Stimulated activated CD4-positive, alpha-beta T cell treated with anti-CD3 and anti-CD28 coated beads, Interleukin-15, amount 100 ng/mL, for 1 hour (primary cell): ENCODE measurements at places on chromosomes 12 and 14.

GRCh38 chr12:127760996-127761395 lies 506.0 kb upstream of the TMEM132C start:
- DNase-seq: no peak

GRCh38 chr14:39555749-39556148 lies 123.5 kb upstream of the FBXO33 start:
- DNase-seq: no peak

GRCh38 chr12:3205742-3206519 lies 128.8 kb downstream of the TSPAN9 start:
- no peak for DNase-seq

DNA sequence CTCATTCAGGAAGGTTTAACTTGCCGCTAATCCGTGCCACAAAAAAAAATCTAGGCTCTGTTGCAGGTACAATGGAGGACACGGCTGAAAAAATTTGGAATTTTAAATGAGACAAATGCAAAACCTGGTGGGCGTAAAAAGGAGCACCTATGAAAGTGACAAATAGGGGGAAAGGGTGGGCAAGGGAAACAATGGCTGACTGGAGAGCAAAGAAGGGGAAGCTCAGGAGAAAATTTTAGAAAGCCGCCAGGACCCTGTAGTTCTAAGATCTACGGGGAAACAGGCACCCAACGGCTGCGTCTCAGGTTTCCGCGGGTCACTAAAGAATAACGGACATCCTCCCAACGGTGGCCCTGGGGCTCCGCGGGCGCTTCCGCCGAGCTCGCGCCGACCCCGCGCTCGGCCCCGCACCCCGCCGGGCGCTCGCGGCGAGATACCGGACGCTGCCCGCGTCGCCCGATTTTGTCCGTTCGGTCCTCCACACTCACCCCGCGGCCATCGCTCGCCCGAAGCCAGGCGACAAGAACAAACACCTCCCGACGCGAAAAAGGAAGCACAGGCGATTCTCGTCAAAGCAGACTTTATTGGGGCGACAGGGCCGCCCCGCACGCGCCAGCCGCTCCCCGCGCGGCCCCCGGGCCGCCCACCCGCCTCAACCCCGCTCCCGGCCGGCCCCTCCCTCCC lies 1.1 kb upstream of the YY1 start:
- no peak for DNase-seq

DNA sequence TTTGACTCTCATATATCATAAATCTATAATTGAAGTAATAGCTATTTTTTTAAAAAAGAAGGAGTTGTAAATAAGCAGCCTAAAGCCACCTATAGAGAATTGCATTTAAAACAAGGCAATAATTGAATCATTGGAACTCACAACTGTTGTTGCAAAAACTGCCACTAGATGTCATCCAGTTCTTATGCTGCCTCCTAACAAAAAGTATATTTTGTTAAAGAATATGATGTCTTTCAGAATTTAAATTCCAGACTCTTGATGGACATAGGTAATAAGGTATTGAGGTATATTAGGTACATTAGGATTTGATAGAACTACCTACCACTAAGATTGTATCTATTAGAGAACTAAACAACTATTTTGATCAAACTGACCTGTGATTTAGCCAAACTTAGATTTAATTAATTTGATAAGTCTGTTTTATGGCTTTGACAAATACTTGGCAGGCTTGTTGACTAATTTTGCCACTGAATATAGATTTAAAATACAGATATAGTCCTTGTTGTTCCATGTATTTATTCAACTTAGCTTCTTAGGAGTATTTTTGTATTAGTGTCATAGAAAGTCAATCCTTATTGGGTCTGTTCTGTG lies 401.4 kb downstream of the RPL10L start:
- no peak for DNase-seq

DNA sequence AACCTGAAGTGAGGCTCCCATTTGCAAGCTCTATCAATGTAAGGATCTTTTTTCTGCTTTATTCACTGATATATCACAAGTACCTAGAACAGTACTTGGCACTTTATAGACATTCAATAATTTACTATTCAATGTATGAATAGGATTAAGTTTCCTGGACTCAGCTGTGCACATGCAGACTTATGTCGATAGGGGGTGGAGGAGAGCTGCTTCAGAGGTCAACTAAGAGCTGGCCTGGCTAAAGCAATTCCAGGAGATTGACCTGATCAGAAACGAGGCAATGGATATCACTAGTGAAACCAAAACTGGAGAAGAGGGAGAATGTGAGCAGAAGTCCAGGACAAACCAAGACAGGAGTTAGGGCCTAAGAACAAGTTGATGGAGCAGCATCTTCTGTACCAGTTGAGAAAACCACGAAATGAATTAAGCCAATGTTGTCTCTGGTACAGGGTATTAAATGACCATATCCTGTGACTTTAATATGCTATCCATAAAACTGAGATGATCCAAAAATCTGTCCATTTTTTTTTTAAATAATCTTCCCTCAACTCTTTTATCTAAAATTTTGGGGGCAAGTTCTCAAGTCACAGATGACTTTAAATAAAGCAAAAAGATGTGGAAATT lies 169.2 kb downstream of the PIK3C2G start:
- DNase-seq: no peak

GRCh38 chr14:104551851-104552737 lies 27.5 kb upstream of the C14orf180 start:
- no peak for DNase-seq

DNA sequence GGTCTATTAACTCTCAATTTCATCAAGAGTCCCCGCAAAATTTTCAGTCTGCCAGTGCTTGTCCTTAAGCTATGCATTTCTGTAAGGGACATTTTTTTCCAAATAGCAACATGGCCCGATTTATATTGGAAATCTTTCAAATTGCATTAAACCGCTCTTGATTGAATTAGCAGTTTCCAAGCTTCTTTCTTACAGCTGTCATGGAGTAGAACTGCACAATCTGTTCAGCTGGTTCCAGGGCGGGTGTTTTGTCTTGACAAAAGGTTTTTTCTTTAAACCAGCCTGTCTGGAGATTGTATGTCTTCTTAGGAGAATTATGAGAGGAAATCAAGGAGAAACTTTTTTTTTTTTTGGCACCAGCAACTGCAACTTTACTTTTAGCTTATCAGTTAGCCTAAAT lies 185.8 kb downstream of the ALG10B start:
- no peak for DNase-seq
